Activated CD4-positive, CD25-positive, alpha-beta regulatory T cell treated with anti-CD3 and anti-CD28 coated beads, Interleukin-2, amount 50 U/mL, for 24 hours (primary cell): ENCODE measurements at places on chromosomes 12 and 14.

GRCh38 chr14:38405851-38406635 is 150.2 kb upstream of the CLEC14A start:
- no peak for ATAC-seq

GRCh38 chr12:5615760-5616159 is 183.9 kb downstream of the NTF3 start:
- ATAC-seq = no peak

DNA sequence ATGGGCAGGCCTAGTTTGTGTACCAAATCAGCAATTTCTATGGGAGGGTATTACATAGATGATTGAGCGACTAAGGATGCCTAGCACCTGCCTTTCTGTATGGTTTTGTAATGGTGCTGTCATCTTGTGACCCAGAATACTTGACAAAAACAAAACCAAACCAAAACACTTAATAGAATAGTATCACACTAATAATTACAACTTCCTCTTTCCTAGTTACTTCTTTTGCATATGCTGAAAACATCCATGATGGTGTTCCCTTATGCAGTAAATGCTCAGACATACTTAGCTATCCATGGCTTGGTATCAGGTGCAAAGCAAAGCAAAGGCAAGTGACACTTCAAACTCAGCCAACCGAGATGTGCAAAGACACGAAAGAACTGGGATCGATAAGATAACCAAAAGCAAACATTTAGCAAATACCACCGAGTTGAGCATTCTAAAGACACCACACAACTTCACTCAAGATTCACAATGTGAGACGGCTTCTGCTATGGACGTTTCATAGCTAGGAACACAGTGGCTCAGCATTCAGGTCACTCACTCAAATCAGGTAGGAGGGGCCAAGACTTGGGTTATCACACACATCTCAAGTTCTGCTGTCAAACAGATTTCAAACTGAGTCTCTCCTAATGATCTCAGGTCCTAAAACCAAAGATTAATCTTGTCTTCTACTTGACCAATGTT is 24.3 kb downstream of the PPP1CC start:
- ATAC-seq = no peak

DNA sequence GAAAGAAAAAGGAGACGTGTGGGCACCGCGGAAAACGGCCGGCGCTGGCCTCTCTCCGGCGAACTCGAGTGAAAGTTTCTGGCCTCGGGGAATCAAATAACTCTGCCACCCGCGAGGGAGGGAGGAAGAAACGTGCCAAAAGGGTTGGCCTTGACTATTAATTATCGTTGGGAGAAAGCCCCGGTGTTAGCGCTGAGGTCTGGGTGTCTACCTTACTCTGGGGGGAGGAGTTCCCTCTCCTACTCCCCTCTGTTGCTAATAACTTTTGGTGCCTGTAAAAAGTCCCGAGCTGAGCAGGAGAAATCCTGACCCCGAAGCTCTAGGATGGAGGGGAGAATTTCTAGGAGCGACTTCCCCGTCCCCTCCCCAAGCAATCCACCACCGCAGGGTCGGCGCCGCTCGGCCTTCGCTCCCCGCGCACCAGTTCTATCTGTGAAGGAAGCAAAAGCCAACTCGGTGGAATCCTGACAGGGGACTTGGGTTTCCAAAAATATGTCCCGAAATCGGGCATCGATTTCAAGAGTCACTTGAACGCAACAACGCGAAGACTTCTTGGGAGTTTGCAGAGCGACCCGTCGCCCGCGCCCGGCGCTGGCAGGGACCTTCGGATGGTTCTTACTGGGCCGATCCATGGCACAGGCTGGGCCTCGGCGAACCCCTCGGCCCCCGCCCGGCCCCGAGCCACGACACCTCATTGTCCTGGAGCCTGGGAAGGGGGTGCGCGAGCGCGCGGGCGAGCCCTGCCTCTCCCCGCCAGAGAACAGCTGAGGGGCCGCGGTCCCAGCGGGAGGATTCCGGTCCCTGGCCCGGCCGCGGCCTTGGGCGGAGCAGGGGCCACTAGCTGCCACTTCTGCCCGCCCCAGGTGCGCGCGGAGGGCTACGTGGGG is 1.7 kb downstream of the OTX2 start:
- no peak for ATAC-seq

- ATAC-seq = no peak
These were observed at the start of gene TEAD4 for GRCh38 chr12:2959192-2959504. Gene TEAD4 (plus strand): TSS chr12:2959397.

DNA sequence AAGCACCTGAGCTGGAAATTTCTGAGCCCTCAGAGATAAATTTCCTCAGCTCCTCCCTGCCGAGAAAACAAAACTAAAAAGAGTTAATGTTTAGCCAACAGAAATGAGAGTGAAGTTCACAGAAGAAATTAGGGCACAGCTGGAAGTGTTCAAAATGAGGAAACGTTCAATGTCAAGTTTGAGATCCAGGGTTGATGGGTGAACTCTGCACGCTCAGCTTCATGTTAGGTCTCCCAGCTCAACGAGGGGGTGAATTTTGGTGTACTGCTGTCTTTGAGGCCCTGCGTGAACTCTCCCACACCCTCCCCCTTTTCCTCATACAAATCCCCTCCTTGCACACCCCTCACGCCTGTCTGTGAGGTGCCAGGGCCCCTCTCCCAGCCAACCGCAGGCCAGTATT is 13.3 kb upstream of the OAS3 start:
- no peak for ATAC-seq

DNA sequence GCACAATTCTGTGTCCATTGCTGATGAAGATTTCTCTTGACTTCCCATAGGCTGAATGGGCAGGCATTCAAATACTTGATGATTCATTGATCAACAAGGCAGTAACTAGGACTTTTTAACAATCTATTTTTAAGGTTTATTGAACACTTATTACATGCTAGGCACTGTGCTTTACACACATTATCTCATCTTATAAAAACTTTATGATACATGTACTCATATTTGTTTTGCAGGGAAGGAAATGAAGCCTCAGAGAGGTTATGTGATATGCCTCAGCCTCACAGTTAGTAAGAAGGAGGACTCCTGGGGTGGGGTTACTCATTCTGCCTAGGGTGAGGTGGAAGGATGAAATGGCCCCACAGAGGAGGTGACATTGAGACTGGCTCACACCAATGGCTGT is 12.9 kb upstream of the EMP1 start:
- peak; percentile 67 for ATAC-seq

GRCh38 chr12:113983777-113984448 is 17.8 kb upstream of the RBM19 start:
- no peak for ATAC-seq

- ATAC-seq = no peak
These were observed 17.1 kb downstream of the ACTN1 start for GRCh38 chr14:68961781-68962584.

GRCh38 chr14:34450958-34451357 is 11.1 kb downstream of the SPTSSA start:
- no peak for ATAC-seq

- no peak for ATAC-seq
These were observed 588.2 kb downstream of the NRXN3 start for GRCh38 chr14:78758333-78758732.

GRCh38 chr14:100045642-100046344 is 19.4 kb upstream of the EVL start:
- no peak for ATAC-seq

DNA sequence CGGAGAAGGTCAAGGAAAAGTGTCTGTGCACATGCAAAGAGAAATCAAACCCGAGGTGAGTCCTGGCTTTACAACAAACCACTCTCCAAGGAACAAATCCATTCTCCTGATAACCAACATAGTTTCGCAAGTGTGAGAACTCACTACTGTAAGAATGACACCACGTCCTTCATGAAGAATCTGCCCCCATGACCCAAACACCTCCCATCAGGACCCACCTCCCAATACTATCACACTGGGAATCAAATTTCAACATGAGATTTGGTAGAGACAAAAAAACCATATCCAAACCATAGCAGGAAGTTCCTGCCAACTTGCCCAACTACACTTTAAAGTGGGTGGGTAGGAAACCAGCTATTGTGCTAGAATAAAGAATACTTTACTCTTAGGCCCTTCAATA is 2.4 kb upstream of the ERC1 start:
- ATAC-seq = no peak

DNA sequence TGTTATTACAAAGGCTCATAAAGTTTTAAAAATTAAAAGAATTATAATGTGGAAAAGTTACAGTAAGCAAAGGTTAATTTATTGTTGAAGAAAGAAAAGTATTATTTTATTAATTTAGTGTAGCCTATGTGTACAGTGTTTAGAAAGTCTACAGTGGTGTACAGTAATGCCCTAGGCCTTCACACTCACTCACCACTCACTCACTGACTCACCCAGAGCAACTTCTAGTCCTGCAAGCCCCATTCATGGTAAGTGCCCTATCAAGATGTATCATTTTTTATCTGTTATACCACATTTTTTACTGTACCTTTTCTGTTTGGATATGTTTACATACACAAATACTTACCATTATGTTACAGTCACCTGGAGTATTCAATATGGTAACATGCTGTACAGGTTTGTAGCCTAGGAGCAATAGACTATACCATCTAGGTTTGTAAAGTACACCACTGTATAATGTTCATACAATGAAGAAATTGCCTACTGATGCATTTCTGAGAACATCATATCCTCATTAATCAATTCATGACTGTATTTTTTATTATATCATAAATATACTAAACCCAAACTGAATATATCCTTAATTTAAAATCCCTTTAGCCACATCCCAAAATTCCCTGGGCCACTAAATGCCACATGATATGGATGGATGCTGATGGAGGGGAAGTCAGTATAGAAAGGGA is 43.6 kb upstream of the NID2 start:
- ATAC-seq = no peak

DNA sequence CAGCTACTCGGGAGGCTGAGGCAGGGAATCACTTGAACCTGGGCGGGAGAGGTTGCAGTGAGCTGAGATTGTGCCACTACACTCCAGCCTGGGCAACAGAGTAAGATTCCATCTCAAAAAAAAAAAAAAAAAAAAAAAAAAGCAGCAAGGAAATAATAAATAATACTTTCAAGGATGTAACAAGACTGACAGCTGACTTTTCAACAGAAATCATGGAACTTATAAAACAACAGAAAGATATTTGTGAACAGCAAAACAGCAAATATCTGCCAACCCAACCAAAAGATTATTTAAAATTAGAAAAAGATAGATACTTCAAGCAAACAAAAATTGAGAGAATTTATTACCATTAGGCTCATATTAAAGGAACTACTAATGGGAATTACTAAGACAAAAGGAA is 115.1 kb downstream of the TSHR start:
- ATAC-seq = no peak

GRCh38 chr12:50685641-50686040 is 78.3 kb upstream of the ATF1 start:
- ATAC-seq = no peak

- no peak for ATAC-seq
These were observed 50.3 kb downstream of the VRK1 start for GRCh38 chr14:96847451-96847850.

GRCh38 chr14:94769391-94770250 is at the start of gene GSC:
Gene GSC (minus strand): TSS chr14:94770113. CDS start chr14:94770015, 98 bp downstream.
- ATAC-seq = no peak

GRCh38 chr12:131100031-131100674 is 146.4 kb downstream of the ADGRD1 start:
- ATAC-seq = no peak

GRCh38 chr14:71365361-71365760 is 458.1 kb downstream of the PCNX1 start:
- ATAC-seq = no peak

- no peak for ATAC-seq
These were observed 18.5 kb upstream of the ANO2 start for GRCh38 chr12:5963515-5963914.

GRCh38 chr12:49533331-49533730 is 5.5 kb upstream of the KCNH3 start:
- ATAC-seq = no peak

DNA sequence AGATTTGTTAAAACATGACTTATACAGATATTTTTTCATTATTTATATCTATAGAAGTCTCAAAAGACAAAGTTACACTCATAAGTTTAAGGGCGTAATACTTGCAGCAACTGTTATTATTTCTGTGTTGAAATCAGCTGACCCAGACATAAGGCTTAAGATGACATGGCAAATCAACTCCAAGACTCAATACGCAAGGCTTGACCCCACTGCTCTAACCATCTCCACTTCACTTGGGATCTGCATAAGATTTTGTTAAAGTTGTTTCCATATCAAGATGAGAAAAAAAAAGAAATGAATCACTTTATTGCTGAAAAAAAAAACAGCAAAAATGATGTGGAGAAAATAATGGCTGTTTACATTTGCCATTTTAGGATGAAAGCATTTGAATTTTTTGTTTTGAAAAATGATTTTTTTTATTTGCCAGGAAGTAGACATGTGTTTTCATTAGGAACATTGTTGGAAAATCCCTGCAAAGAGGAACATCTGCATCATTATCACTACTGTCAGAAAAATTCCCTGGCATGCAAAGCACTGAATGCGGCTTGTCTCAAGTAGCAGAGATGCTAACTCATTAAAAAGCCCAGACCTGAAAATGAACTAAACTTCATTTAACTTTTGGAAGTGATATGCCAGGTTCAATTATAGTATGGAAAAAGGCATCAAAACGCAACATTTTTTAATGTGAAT is 73.5 kb downstream of the LIN7A start:
- ATAC-seq = no peak

DNA sequence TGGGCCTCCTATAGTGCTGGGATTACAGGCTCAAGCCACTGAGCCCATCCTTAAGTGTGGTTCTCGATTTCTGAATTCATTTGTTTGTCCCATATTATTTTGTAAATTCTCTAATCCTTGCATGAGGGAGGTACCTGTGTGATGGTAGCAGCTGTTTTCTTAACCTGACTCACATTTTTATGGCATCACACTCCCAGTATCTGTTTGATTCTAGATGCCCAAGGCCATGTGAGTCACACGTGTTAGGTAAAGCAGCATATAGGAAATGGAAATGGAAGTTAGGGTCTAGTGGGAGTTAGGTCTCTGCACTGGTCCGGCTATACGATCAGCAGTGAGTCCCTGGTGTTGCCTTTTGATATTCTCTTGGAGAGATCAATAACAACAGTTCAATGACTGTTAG is 198.1 kb downstream of the ERC1 start:
- ATAC-seq = no peak

DNA sequence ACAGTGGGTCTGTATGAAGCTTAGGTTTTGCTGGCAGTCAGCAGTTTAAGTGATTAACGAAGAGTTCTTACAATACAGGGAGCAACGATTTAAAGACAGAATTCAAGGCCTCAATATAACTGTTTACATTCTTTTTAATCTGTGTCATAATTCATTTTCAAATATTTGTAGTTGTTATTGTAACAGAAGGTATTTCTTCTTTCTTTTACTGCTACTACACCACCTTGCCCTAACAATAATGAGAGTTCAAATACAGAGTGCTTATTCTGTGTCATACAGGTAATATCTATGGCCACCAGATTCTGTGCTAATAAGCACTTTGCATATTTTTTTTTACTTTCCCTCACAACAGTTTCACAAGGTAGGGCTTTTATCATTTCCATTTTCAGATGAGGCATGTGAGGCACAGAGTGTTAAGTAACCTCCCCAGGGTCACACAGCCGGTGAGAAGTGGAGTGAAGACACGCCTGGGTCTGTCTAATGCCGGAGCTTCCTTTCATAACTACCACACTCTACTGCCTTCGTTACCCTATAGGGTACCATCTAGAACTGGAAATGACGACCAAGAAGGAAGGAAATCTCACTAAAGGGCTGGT is 81.9 kb downstream of the PELI2 start:
- ATAC-seq = no peak
